ENCODE measurements at places on chromosomes 7 and 10.

DNA sequence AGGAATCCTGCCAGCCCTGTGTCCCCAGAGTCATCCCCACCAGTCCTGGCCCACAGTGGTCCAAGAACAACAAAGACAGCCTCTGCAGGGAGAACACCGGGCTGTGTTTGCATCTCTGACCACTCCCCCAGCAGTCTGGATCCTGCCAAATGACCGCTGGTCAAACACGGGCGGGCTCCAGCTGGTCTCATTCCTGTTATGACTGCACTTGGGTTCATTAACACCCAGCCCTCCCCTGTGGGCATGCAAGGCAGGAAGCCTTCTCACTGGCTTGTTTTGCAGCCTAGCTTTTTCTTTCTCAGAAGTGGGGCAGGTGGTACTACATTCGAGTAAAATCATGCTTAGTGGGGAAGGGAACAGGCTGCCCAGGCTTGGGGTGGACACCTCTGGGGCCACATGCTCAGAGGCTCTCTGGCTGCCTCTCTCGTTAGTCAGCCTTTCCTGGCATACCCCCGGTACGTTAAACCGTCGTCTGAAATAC, 190.0 kb downstream of the PLXNA4 start:
- no peak for DNase-seq

- DNase-seq, result no peak
Observed at GRCh38 chr10:89351412-89351779, 23.6 kb downstream of the IFIT3 start.

DNA sequence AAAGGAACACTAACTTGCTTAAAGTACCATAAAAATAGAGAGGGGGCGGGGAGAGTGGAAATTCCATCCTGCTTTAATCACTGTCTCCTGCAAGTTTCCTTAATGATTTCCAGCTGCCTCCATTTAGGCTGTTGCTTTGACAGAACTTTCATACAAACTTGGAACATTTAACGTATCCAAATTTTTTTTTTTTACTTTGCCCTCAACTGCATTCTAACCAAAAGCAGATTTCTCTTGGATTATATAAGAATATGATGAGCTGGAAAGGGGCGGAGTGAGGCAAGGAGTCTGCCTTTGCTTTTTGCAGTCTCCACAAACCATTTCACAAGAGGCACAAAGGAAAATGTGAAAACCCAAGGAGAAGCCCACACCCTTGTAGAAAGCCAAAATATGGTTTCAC, 46.6 kb upstream of the COL1A2 start:
- DNase-seq, result no peak

- DNase-seq, result no peak
Observed at GRCh38 chr7:47539398-47540052, 42.4 kb downstream of the TNS3 start.

GRCh38 chr7:134701272-134701671, 54.6 kb downstream of the BPGM start:
- peak; percentile 54 for DNase-seq

DNA sequence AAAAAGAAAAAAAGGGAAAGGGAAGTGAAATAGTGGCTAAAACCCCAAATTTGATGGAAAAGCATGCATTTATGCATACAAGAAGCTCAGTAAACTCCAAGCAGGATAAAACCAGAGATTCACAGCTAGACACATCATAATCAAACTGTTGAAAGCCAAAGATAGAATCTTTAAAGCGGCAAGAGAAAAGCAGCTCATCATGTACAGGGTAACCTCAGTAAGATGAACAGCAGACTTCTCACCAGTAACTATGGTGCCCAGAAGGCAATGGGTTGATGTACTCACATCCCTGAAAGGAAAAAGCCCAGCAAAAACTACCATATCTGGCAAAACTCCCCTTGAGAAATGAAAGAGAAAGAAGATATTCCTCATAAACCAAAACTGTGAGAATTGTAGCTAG, 60.4 kb downstream of the TPST1 start:
- DNase-seq, result no peak

DNA sequence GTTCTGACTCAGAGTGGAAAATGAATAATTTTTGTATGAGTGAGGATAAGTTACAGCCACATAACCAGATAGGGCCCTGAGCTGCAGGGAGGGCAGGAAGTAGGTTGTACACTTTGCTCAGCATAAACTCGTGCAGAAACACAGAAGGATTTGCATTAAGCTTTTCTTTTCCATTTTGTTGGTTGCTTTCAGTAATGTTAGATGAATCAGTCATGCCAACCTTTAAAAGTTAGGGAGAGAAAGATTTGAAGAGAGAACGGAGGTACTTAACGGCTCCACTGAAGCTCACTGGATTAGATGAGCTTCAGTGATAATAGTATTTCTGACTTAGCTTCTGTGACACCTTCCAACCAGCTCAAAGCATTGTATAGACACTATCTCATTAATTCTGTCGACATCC, 348.1 kb downstream of the GATA3 start:
- DNase-seq, result peak; percentile 58

GRCh38 chr10:76403912-76404311, 972.5 kb downstream of the LRMDA start:
- no peak for DNase-seq

GRCh38 chr7:111527545-111527944, 34.7 kb downstream of the IMMP2L start:
- DNase-seq, result no peak

DNA sequence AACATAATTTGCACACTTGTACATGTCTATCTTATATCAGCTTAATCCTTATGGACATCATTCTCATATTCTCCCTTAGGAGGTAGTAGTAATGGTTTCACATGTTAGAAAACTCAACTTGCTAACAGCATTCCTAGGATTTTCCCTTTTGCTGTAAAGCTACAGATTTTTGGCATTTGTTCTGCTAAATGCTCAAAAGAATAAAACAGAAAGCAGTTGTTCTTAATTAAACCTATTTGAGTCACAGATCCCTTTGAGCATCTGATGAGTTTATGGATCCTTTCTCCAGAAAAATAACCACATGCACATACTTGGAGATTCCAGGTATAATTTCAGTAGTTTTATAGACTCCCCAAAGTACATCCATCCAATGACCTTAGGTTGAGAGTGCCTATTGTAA, 122.9 kb upstream of the BET1 start:
- no peak for DNase-seq

DNA sequence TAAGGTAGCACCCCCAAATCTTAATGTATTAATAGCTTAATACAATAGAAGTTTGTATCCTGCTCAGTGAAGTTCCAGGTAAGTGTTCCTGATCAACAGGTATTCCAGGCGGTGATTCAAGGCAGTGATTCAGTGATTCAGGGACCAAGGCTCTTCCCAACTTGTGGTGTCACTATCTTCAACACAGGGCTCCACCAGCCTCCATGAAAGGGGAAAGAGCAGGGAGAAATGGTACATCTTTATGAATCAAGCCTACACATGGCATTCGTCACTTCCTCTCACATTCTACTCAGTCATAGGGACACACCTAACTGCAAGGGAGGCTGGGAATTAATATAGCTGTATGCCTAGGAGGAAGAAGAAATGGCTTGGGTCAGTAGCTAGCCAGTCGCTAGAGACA, 5.1 kb downstream of the GOLGA7B start:
- no peak for DNase-seq

GRCh38 chr10:96685306-96685705, 35.0 kb downstream of the PIK3AP1 start:
- no peak for DNase-seq

- DNase-seq, result no peak
Observed at GRCh38 chr7:105906695-105907094, 30.3 kb upstream of the ATXN7L1 start.

GRCh38 chr7:133784486-133785001, 342.6 kb upstream of the LRGUK start:
- DNase-seq, result no peak

DNA sequence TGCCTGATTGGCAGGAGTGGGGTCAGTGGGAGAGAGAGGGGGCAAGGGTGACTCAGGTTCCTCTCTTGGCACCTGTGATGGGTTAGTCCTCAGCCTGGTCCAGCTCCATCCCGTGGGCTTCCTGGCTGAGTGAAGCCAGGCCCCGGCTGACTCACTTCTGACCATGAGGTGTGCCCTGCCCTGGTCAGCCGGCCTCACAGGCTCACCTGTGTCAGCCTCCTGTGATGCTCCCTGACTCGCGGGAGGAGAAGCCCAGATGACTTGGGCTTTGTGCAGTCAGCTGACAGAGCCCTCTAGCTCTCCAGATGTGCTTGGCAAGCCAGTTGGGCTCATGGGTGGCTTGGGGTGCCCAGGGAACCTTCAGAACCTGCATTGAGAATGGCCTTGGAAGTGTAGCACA, 16.0 kb upstream of the PPIF start:
- DNase-seq, result peak; percentile 25
